ENCODE measurements at places on chromosomes 2 and 18. TPM values are rescaled to one million over a fixed set of nuclear protein-coding genes. Genes with fewer than 3 reads are reported as not detected.

DNA sequence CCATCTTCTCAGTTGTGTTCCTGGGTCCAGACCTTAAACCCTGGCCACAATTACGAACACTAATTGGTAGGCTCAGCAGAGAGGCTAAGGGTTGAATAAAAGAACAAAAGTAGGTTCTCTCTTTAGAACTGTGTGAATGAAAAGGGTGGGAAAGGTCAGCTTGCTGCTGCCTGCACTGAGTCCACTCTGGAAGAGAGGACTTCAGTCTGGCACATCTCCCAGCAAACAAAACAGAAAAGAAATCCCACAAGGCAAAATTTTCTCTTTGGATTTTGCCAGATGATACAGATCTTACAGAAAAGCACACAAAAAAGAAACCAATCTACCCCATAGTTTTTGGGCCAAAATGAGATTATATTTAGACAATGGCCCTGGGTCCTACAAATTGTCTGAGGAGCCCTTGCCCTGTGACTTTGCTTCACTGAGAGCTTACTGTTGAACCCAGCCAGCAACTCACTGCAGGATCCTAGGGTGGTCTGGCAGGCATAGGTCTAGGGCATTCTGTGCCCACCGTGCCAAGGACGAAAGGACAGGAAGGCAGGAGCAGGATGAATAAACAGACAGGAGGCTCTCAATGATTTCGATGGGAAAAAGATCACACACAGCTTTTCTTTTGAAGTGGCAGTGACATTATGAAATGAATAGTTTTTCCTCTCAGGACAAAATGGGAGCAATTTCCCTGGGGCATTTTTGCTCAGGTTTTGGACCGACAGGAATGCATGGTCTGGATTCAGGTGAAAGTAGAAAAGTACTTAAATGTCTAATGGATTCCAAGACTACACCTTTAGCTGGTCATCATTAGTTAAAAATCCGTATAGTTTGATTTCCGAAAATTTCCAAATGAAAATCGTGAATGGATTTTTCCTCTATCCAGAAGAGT is 68.4 kb upstream of the STAM2 start:
- no peak for DNase-seq

GRCh38 chr2:27148801-27149439 is at the start of gene TCF23:
TSS of gene TCF23 (plus strand) at chr2:27149004. CDS start at chr2:27149134, 130 bp downstream.
- no peak for DNase-seq

- DNase-seq: no peak
These were observed 17.2 kb downstream of the EPHA4 start for GRCh38 chr2:221554769-221555493.

Gene DLX1
- polyA plus RNA-seq: 0.16 TPM

Gene KRTCAP3
- polyA plus RNA-seq: 6.1 TPM

Data from right renal pelvis (tissue), 4 donors.